ENCODE measurements at places on chromosomes 2 and 18.

GRCh38 chr2:9235147-9236044, 28.8 kb downstream of the ASAP2 start:
- peak; percentile 94 for DNase-seq

GRCh38 chr2:117771969-117772630, 42.4 kb upstream of the DDX18 start:
- DNase-seq = peak; percentile 38

- DNase-seq = no peak
Measured at GRCh38 chr2:197284956-197285355, 25.6 kb downstream of the ANKRD44 start.

DNA sequence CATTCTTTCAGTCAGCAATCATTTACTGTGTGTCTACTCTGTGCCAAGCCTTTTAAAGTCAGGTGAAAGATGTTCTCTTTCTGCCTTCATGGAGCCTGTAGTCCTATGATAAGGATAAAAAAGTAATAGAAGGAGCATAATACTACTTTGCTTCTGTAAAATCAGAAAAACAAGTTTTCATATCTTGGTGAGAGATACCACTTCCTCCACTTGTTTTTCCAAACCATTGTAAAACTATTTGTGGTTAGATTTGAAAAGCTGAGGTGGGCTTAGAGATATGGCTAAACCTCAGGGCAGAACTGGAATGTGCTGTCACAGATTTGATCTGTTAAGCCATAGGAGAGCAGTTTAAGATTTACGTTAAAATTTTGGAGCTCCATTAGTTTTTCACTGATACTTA, 104.7 kb upstream of the FAM117B start:
- DNase-seq = no peak

DNA sequence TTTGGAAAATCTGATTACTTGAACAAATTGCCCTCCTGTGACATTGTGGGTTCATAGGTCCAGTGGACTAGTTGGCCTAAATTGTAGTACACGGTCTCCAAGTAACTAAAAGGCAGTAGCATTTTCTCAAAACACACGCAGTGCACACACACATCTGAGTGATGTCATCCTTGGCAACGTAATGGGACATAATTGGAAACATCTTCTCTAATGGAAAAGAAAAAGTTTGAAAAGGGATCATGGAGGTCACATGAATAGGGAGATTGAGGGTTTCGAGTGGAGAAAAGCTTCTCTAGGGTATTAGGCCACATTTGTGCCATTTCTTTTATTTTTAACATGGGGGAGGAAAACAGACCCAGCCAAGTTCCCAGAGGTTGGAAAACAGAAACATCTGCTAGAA, 93.3 kb downstream of the MAP4K4 start:
- peak; percentile 83 for DNase-seq

All from EH (cell line).